SK-N-SH (cell line): ENCODE measurements at places on chromosomes 2 and 18.

GRCh38 chr2:128402911-128403670 is 84.4 kb upstream of the HS6ST1 start:
- peak; percentile 17 for DNase-seq

DNA sequence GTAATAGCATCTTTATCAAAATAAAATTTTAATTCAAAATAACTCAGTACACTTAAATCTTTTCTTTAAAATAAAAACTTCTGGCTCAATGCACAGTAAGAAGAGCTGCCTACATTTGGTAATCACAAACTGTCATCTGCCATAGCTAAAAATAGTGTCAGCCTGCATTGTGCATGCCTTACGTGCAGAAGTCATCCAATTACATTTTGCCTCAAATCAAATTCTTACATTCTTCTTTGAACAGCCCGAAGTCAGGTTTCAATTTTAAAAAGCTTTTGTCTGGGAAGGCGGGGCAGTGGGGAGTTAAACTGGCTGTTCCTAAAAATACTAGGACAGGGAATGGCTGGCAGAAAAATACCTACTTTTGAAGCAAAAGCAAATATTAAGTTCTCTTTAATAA is 51.1 kb downstream of the RTN4 start:
- DNase-seq = no peak

DNA sequence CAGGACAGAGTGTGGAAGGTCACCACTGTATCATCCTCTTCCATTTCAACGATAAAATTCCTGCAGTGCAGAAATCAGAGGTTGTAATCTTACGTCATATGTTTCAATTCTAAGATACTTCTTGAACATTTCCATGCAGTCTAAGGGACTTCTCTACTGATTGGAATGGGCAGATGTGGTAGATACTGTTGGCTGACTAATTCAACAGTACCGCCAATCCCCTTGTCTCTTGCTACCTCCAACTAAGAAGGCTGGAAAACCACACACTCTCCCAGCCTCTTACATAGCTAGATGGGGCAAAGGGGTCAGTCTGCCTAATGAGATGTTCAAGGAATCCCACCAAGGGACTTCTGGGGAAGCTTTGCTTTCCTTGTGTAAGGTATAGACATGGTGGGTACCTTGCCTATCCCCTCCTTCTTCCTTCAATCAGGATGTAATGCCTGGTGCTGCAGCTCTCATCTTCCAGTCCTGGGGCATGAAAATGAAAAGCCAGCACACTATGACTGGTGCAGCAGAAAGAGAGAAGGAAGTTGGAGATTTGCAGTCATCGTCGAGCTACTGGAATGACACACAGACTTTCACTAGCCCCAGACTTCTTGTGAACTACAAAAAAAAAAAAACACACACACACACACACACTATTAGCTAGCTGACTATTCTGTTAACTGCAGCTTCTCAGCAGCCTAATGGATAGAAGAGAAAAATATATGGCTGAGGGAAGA is 84.1 kb downstream of the ALPK2 start:
- no peak for DNase-seq

- no peak for DNase-seq
Measured at GRCh38 chr2:213149949-213150314, 1.5 kb downstream of the IKZF2 start.

DNA sequence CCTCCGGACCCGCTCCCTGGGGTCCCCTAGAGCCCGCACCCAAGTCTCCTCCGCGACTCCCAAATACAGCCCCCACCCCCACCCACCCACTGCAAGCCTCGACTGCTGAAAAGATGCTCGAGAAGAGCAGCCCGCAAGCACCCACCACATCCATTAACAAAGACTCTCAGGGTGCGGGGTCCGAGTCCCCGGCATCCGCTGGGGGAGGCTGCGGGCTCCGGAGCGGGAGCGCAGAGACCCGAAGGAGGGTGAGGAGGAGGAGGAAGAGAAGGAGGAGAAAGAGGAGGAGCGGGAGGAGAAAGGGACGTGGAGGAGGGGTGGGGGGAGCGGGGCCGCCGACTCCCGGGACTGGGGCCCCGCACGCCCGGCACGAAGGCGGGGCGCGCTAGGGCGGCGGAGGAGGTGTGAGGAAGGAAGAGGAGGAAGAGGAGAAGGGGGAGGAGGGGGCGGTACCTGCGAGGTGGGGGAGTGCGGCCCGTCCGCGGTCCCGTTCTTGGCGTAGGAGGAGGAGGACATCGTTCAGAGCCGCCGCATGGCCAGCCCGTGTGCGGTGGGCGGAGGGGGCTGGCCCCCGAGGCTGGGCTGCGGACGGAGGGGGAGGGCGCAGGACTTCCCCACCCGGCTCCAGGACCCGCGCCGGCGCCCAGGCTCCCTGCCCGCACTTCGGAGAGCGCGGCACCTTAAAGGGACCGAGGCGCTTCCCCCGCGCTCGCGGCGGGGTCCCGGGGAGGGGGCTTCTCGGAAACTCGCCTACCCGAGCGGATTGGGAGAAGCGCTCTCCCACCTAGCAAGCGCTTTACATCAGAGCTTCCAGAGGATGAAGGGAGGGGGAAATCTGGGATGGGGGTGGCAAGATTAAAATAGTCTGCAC is at the start of gene CACNB4:
Gene CACNB4, minus strand, starts transcription at position 549 of the 871 bp plus-strand sequence.
- peak; percentile 83 for DNase-seq

GRCh38 chr2:167136879-167137596 is 248.8 kb downstream of the XIRP2 start:
- DNase-seq = no peak
